NCI-H1417 treated with DMSO at 0.1 percent for 48 hours (cell line): ENCODE measurements at places on chromosomes 12 and 14.

- DNase-seq, result no peak
Measured at GRCh38 chr14:80211153-80212022, at the start of gene DIO2. TSS of gene DIO2 (minus strand) at chr14:80211504. CDS start at chr14:80211472, 32 bp downstream.

- DNase-seq, result no peak
Measured at GRCh38 chr12:32191445-32191844, 84.8 kb downstream of the BICD1 start.

- no peak for DNase-seq
Measured at GRCh38 chr12:56398324-56398723, 35.7 kb upstream of the APOF start.

DNA sequence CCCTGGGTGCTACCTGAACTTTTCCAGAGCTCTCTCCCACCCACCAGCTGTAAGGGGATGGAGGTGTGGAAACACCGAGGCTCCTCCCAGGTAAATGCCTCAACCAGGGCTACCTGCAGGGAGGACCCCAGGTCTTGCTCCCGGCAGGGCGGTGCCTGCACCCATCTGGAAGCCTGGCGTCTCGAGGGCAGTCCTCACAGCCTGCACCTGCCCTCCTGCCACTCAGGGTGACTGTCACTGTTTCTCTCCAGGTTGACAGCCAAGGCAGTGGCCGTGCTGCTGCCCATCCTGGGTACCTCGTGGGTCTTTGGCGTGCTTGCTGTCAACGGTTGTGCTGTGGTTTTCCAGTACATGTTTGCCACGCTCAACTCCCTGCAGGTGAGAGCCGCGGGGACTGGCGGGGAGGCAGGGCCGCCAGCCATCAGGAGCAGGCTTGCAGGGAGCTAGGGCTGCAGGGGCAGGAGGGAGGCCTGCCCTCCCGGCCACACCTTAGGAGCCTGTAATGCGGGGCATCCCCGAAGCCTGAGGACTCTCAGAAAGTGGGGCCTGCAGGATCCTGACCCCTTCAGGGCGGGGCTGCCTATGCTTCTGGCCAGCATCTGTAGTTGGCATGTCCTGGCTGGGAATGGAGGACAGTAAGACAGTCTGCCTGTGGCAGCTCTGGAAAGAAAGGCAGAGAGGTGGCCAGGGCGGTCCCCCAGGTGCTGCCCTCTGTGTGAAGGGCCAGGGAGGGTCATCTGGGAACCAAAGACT, 182.3 kb downstream of the ADGRD1 start:
- DNase-seq, result no peak

DNA sequence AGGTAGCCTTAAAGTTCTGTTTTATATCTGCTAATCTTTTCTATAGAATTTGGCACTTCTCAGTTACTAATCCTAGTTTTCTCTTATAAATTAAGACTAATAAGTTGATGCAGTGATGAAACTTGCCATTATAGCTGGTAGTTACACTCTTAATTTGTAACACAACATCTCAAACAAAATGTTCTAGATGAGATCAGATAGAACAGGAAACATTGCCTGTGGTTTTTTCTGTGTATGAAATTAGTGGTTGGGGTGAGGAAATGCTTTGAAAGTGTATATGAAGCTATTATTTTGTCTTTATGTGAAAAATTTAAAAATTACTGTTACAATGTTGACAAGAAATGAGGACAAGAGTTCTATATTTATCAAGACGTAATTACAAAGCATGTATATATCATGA, 91.9 kb downstream of the PCNX1 start:
- no peak for DNase-seq

GRCh38 chr12:44029194-44029593, 193.3 kb downstream of the TMEM117 start:
- DNase-seq, result no peak

GRCh38 chr14:68808696-68809480, 16.0 kb upstream of the ZFP36L1 start:
- no peak for DNase-seq

GRCh38 chr14:64504310-64504896, at the start of gene ZBTB1:
TSS of gene ZBTB1 (plus strand) at chr14:64504770. CDS start at chr14:64521505, 16,735 bp downstream.
- no peak for DNase-seq

GRCh38 chr14:71319666-71320065, 412.4 kb downstream of the PCNX1 start:
- DNase-seq, result no peak
